Naive thymus-derived CD4-positive, alpha-beta T cell (primary cell): ENCODE measurements at places on chromosomes 12 and 14.
A peak's percentile ranks its signal among the peaks of the same experiment; 100 is the strongest.

DNA sequence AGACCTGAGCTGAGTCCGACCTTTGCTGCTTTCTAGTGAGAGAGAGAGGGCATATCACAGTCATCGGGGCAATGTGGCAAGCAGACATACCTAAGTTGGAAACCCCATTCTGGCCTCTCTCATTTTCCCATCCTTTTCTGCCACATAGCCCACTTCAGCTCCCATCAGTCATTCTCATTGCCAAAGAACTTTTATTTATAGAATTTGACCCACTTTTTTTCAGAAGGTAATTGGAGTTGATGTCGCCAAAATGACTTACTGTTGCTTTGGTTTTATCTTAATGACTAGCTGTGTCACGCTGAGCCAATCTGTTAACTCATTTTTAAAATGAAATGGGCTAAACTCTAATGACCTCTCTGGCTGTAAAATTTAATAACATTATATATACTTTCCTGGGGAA is 63.9 kb upstream of the RMST start:
- DNase-seq: no peak

DNA sequence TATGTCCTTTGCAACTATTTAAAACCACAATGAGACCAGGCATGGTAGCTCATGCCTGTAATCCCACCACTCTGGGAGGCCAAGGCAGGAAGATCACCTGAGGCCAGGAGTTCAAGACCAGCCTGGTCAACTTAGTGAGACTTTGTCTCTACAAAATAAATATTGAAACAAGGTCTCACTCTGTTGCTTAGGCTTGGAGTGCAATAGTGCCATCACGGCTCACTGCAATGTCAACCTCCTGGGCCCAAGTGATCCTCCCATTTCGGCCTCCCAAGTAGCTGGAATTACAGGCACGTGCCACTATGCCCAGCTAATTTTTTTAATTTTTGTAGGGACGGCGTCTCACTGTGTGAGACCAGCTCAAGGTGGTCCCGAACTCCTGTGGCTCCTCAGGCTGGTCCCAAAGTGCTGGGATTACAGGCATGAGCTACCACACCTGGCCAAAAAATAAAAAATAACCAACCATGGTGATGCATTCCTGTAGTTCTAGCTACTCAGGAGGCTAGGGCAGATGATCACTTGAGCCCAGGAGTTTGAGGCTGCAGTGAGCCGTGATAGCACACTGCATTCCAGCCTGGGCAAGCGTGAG is 955 bp upstream of the FITM1 start:
- no peak for DNase-seq

DNA sequence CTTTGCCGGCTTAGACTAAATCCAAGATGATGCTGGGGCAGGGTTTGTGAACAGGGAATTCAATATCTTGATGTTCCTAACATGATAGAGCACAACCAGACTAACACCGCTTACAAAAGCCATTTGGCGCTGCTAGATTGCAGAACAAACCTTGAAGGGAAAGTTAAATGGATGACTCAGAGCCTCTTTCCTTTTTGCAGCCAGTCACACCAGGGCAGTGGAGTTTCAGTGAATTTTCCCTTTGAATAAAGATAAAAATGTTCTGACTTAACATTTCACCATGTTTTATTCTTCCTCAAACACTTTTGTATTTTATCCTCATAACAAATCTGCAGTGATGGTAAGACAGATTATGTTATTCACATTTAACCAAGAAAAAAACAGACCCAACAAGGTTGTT is 47.3 kb downstream of the PDE6H start:
- no peak for DNase-seq

DNA sequence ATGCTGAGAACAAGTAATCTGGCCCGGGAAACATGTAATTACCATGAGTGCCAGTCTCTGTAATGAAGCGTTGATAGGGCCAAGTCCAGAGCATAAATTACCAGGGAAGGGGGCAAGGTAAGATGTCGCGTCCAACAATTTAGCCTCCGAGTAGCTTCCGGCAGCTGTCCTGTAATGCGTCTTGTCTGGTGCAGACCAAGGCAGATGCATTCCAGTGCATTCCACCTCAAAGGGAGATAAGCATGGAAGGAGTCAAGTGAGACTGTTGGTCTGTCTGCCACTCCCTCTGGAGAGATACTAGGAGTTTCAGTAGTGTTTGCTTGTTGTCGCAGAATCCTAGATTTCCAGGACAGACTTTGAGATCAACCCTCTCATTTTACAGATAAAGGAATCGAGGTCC is 218.3 kb downstream of the AACS start:
- no peak for DNase-seq

- DNase-seq: no peak
These were observed 36.0 kb downstream of the MUCL1 start for GRCh38 chr12:54890339-54890738.

GRCh38 chr14:31205681-31206535 is 1.7 kb downstream of the HECTD1 start:
- DNase-seq: no peak

DNA sequence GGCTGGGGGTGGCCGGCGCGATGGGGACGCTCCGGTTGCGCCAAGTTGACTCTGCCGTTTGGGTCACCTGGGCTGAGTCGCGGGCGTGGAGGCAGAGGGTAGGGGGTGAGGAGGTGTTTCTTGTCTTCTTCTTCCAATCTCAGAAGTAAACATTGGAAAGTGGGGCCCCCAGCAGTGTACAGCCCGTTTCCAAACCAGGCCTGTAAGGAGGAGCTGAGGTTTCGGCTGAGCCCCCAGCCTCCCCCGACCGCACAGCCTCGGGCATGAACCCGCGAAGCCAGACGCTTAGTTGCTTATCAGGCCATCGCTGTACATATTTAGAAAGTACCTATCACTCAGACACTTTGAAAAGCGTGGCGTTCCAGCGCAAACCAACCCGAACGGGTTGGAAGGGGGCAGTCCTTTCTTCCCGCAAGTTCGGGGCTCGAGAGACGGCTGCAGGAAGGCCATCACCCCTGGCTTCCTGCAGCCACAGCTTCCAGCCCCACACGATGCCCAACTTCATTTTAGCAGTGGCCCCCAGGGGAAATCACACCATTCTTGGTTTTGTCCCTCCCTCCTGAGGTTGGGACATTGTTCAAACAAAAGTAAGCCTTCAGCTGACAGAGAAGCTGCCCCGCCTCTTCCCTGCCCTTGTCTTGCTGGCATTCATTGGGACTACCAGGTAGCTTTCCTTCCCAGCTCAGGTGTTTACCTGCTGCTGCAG is 164.1 kb downstream of the ZFP36L1 start:
- DNase-seq: peak; percentile 27

DNA sequence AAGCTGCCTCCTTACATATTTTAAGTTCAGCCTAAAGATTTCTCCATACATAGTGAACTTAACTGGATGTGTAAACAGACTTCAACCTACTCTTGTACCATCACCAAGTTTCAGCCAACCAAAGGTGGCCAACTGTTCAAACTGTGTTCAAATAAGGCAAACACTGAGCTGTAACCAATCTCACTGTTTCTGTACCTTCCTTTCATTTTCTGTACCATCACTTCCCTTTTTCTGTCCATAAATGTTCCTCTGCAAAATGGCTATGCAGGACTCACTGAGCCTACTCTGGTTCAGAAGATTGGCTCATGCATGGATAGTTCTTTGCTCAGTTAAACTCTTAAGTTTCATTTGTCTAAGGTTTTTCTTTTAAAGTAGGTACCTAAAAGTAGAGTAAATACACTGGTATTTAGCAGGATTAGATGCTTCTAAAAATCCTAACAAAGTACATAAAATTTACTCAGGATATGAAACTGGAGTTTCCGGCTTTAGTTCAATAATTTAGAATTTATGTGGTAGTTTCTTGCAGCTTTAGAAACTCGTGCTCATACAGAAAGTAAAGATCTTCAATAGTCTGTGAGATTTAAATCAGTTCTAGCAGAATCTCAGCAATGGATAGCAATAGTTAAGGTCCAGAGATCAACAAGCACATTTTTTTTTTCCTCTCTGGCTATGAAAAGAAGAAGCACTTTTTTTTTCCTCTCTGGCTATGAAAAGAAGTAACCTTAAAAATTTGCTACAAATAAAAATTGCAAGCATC is 282.0 kb upstream of the PPFIA2 start:
- no peak for DNase-seq

GRCh38 chr14:22939684-22940083 is 10.5 kb upstream of the PRMT5 start:
- no peak for DNase-seq

- no peak for DNase-seq
These were observed 55.0 kb downstream of the EMP1 start for GRCh38 chr12:13251521-13251920.

GRCh38 chr14:99537399-99537798 is 56.2 kb downstream of the CCNK start:
- DNase-seq: no peak

GRCh38 chr12:3496957-3497356 is 6.0 kb downstream of the PRMT8 start:
- no peak for DNase-seq

DNA sequence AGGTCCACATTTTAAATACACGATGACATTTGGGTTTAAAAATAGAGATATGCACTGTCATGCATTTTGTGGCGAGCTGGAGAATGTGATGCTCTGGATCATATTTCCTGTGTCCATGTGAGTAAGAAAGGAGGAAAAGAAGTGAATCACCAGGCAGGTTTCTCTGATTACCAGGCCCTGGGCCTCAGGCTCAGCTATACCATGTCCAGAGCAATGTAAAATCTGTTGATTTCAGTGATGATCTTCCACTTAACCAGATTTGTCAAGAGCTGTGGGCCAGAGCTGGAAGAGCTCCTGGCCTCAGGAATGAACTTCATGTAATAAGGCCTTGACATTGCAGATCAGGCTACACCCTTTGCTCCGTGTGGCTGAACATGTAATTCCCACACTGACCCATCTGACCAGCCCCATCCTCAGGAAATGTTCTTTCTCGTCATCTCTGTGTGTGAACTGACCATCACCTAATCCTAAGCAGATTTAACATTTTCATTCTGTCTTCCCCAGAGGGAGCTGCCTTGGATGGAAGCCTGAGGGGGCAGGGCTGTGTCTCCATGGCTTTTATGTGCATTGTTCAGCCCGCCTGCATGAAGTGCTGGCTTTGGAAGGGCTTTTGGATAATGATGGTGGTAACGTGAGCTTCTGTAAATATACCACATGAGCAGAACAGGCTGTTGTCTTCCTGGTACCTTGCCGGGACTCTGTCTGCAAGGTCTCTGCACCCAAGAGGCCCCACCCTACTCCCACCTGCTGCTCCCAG is 54.5 kb downstream of the CRACR2A start:
- no peak for DNase-seq

DNA sequence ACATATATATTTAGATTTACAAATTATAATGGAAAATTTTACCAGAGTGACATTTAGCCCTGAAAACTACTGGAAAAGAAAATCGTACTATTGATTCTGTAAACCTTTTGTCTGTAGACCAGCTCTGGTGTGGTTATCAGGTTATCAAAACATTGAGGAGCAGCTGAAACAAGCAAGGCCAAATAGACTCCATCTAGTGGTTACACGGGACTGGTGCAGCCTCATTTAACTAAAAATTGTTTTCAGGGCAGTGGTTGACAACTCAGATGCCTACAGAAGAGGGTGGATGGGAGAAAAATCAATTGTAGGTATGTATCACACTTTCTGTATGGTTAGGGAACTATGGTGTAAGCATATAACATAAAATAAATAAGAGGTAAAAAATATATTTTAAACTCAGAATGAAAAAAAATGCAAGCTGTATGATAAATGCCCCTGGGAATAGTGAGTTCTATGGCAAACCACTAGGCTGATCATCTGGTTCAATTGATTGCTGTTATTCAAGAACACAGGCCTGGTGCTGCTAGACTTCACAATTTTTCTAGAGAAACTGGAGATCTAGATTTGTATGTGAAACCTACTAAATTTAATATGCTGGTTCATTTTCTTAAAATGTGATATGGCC is 51.2 kb downstream of the ACSS3 start:
- DNase-seq: no peak

DNA sequence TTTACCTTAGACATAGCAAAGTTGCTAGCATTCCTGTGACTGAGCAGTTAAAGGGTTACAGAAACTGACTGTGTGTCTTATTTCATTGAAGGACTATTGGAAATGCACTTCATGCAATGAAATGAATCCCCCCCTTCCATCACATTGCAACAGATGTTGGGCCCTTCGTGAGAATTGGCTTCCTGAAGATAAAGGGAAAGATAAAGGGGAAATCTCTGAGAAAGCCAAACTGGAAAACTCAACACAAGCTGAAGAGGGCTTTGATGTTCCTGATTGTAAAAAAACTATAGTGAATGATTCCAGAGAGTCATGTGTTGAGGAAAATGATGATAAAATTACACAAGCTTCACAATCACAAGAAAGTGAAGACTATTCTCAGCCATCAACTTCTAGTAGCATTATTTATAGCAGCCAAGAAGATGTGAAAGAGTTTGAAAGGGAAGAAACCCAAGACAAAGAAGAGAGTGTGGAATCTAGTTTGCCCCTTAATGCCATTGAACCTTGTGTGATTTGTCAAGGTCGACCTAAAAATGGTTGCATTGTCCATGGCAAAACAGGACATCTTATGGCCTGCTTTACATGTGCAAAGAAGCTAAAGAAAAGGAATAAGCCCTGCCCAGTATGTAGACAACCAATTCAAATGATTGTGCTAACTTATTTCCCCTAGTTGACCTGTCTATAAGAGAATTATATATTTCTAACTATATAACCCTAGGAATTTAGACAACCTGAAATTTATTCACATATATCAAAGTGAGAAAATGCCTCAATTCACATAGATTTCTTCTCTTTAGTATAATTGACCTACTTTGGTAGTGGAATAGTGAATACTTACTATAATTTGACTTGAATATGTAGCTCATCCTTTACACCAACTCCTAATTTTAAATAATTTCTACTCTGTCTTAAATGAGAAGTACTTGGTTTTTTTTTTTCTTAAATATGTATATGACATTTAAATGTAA is 31.5 kb downstream of the MDM2 start:
- no peak for DNase-seq

GRCh38 chr12:685388-685787 is 22.1 kb upstream of the NINJ2 start:
- peak; percentile 48 for DNase-seq

DNA sequence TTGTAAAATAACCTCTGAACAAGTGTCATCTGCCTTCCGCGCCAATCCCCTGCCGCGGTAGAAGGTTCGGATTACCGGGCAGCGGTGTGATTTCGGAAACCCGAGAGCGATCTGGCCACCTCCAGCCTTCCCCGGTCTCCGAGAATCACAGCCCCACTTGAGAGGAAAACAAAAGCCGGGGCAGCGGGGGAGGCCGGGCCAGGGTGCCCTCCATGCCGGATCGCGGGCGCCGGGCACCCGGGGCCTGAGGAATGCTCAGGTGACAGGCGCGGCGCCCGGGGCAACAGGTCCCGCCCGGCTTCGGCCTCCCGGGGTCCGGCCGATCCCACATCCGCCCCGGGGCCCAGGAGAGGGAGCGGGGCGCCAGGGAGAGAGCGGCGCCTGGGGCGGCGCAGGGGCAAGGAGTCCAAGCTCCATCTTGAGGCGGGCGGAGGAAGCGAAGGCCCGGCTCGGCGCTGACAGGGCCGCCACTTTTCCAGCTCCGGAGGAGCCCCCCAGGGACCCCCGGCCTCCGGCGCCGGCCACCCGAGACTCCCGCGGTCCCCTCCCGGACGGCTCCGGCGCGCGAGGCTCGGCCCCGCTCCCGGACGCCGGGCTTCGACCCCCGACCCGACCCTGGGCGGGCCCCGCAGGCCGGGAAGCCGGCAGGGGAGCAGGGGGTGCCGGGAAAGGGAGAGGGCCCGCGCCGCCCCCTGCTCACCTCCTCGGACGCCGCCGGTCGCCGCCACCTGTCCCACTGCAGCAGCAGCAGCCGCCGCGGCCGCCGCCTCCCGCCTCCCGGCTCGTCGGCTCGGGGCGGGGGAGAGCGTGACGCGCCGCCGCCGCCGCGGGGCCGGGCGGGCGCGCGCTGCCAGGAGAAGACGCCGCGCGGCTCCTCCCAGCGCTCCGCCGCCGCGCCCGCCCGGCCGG is at the start of gene CLIP1:
Gene CLIP1, minus strand, starts transcription at position 849 of the 909 bp plus-strand sequence. CDS start 42,217 bp downstream, outside the sequence.
- DNase-seq: peak; percentile 48
